ENCODE measurements at places on chromosomes 3 and 15.
A peak's percentile ranks its signal among the peaks of the same experiment; 100 is the strongest.

- no peak for DNase-seq
Observed at GRCh38 chr3:49826016-49826415, 12.3 kb upstream of the UBA7 start.

DNA sequence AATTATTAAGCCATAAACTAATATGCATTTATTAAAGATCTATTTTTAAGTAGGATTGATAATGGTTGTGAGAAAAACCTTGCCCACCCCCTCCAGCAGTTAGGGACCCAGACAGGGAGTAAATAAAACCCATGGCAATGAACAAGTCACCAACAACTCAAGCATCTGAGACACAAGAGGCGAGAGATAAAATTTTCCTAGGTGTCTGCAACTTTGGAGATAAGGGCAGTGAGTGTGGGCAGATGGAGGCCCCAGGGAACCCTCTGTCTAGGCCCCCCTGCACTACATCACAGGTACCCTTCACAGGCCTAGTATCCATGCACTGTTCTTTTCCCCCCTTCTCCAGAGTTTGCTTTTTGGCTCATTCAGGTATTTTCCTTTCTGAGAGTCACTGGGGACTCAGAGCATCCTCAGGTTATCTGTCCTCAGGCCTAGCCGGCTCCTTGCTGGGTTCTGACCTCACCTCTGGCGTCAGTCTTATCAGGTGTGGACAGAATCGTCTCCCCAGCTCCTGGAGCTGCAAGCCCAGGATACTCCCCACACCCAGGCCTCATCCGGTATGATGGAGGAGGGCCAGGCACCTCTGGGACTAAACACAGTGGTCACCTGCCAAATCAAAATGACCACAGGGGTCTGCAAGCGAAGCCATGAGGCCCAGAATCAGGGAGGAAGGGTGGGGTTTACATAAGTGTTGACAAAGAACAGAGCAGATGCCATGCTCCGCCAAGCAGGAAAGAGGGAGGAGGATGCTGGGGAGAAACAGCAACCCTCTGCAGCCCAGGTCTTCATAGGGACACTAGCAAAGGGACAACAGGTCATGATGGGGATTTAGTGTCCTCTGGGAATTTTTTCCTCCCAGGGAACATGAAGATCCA, 50.4 kb downstream of the CCNL1 start:
- no peak for DNase-seq

DNA sequence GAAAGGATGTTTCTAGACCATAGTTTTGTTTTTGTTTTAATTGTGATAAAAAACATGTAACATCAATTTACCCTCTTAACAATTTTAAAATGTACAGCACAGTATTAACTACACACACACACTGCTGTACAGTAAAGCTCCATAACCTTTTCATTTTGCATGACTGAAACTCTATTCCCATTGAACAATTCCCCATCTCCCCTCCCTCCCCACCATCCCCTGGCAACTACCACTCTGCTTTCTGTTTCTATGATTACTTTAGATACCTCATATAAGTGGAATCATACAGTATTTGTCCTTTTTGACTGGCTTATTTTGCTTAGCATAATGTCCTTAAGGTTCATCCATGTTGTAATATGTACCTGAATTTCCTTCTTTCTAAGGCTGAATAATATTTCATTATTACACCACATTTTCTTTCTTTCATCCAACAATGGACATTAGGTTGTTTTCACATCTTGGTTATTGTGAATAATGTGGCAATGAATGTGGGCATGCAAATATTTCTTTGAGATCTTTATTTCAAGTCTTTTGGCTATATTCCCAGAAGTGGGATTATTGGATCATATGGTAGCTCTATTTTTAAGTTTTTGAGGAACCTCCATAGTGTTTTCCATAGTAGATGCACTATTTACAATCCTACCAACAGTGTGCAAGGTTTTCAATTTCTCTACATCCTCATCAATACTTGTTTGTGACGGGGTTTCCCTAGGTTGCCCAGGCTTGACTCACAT, 10.7 kb downstream of the CHST14 start:
- DNase-seq, result no peak

GRCh38 chr3:59327376-59327808, 277.6 kb upstream of the CFAP20DC start:
- DNase-seq, result peak; percentile 14

DNA sequence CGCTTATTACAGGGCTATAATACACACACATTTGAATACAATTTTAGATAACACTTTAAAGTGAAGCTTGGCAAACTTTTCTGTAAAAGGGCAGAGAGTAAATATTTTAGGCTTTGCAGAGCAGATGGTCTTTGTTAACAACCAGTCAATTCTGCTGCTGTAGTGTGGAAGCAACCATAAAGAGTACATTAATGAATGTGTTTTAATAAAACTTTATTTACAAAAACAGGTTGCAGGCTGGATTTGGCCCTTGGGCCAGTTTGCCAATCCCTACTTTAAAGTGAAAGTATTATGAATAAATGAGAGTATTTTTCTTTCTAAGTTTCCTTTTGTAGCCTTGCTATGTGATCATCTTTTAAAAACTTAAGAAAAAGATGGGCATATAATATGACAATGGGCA, 20.7 kb upstream of the ANKRD34C start:
- DNase-seq, result no peak

DNA sequence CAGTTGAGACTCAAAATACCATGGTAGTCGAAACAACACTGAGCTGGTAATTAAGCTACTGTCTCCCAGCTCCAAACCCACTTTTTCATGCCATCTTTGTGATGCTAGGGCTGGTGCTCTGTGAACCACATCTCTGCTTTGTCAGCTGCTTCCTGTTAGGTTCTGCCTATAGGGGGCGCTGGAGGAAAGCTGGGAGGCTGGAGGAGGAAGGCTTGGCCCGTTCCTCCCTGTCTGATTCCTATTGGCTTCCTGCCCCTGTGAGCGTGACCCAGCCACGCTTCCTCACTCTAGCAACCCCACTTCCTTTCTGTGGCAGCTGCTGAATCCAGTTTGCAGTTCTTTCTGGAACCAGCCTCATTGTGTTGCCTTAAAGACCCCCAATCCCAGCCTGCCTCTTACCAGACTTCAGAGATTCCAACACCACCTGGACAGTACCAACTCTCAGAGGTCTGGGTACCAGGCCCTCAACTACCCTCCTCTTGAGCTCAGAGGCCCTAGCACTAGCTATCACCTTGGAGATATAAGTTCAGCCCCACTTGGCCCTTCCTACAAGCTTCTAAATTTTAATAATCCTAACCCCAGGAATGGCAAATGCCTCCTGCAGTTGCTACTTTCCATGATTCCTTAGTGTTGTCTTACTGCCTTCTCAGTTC, 120.9 kb downstream of the ERC2 start:
- DNase-seq, result peak; percentile 18

DNA sequence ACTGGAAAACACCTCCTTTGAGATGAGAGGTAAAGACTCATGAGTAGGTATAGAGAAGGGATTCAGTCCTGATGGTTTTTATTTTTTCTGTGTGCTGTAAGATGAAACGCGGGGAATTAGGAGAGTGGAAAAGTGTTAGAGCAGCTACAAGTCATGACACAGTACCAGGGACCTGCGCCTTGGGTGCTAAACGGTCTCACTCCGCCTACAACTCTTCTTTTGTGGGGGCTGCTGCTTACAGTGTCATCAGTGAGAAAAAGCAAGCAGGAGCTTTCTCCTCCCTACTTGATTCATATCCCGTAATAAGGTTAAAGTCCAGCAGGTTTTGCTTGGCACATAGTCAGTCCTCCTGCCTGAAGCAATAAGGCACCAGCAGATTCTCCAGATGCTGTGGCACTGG, 39.1 kb downstream of the RASGRP1 start:
- no peak for DNase-seq

GRCh38 chr15:90664650-90665287, 52.4 kb upstream of the BLM start:
- DNase-seq, result peak; percentile 41

GRCh38 chr3:196619223-196619622, 20.3 kb upstream of the NRROS start:
- no peak for DNase-seq

Measured in 8988T (cell line).